ENCODE measurements at places on chromosomes 7 and 10. TPM values are rescaled to one million over a fixed set of nuclear protein-coding genes. Genes with fewer than 3 reads are reported as not detected.
A peak's percentile ranks its signal among the peaks of the same experiment; 100 is the strongest.

Gene SLK
- total RNA-seq: 48.1 TPM

DNA sequence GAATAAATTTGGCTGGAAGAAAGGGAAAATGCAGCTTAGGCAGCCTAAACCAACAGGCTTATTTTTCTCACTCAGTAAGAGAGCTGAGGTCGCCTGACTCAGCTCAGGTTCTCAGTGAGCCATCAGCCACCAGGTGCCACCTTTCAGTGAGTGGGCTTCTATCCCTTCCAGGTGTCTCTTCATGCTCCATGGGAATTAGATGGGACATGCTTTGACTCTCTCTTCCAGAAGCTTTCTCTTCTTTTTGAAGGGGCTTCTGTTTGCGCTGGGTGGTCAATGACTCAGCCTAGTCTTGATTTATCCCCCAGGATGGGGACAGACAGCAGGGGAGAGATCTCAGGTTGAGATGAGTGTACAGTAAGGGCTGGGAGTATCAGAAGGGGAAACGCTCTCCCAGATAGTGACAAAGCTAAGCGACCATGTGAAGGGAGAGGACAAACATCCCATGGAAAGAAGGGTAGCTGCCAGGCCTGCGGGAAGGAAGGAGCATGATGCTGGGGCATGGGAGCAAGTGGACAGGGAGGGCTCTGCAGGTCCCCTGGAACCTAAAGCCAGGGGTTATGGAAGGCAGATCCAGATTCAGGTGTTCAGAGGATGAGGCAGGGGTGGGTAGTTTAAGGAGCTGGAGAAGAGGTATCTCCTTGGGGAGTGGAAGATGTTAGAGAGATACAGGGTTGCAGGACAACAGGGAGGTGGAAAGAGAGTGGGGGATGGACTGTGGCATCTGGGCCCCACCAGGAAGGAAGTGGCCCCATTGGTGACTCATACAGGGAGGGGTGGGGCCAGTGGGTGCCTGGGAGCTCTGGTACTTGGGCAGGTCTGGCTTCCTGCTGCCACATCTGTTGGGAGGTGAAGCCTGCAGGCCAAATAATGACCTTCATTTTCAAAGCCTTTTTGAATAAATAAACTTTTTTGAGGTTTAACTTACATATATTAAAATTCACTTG is 32.5 kb downstream of the OGDH start:
- H3K27me3 ChIP-seq: no peaks in the 10 kb centered on the region
- peaks cover 4% of the 10 kb centered on the region for H3K36me3 ChIP-seq
- peaks cover 44% of the 10 kb centered on the region for H3K4me1 ChIP-seq
- H3K27ac ChIP-seq: peak overlapping the region; percentile 99
- peak overlapping the region; percentile 10 for H3K4me3 ChIP-seq

DNA sequence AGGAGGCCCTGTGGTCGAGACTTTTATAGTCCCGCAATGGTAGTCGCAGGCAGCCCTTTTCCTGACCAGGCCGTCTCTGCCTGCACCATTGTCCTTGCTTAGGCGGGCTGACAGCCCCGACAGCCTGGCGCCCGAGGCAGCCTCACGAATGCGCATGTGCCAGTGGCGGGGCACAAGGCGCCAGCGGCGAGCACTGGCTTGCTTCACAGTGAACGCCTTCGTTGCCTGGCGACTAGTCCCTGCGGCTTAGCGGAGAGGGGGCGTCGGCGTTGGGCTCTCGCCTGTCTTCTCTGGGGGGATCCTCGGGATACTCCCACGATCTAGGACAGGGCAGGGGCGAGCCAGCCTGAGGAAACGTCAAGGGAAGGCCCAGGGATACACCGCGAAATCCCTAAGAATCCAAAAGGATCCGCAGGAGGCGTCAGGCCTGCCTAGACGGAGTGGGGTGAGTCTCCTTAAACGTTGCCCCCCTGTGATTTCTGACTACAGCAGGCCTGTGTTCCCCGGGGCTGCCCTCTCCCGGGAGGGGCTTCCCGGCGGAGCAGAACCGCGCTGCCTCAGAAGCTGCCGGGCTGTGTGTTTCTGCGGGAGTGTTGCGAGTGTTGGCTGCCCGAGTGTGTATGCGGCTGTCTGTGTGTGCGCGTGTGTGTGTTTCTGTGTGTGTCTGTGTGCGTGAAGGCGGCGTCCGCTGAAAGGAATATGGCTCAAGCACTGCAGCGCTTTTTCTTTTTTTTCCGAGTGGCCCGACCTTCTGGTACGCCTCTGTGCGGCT is 20.5 kb upstream of the ZNF273 start:
- H3K36me3 ChIP-seq: no peaks in the 10 kb centered on the region
- peaks cover 10% of the 10 kb centered on the region for H3K27me3 ChIP-seq
- H3K27ac ChIP-seq: no peak overlapping the region
- H3K4me3 ChIP-seq: peak overlapping the region; percentile 72

- no peak overlapping the region for H3K27ac ChIP-seq
- DNase-seq: no peak
- no peaks in the 10 kb centered on the region for H3K4me1 ChIP-seq
- H3K27me3 ChIP-seq: no peaks in the 10 kb centered on the region
- no peaks in the 10 kb centered on the region for H3K36me3 ChIP-seq
These were observed 583.0 kb upstream of the COBL start for GRCh38 chr7:51899611-51900010.

- no peak overlapping the region for H3K27ac ChIP-seq
- no peaks in the 10 kb centered on the region for H3K27me3 ChIP-seq
- DNase-seq: no peak
- peaks cover 58% of the 10 kb centered on the region for H3K36me3 ChIP-seq
- no peaks in the 10 kb centered on the region for H3K4me1 ChIP-seq
These were observed 17.6 kb downstream of the NUP205 start for GRCh38 chr7:135575296-135575695.

Gene MKX
- 15.3 TPM for total RNA-seq

- H3K4me3 ChIP-seq: no peak overlapping the region
- no peaks in the 10 kb centered on the region for H3K4me1 ChIP-seq
- H3K27ac ChIP-seq: no peak overlapping the region
- H3K36me3 ChIP-seq: no peaks in the 10 kb centered on the region
- no peaks in the 10 kb centered on the region for H3K27me3 ChIP-seq
These were observed 125.0 kb downstream of the FOXP2 start for GRCh38 chr7:114539575-114539974.

Gene GSDME
- total RNA-seq: 44.5 TPM

Gene ADAM8
- 1.2 TPM for total RNA-seq

- H3K27ac ChIP-seq: no peak overlapping the region
- H3K27me3 ChIP-seq: peaks cover 45% of the 10 kb centered on the region
- H3K4me3 ChIP-seq: no peak overlapping the region
- no peaks in the 10 kb centered on the region for H3K4me1 ChIP-seq
These were observed 733 bp upstream of the RBP4 start for GRCh38 chr10:93601774-93602162.

DNA sequence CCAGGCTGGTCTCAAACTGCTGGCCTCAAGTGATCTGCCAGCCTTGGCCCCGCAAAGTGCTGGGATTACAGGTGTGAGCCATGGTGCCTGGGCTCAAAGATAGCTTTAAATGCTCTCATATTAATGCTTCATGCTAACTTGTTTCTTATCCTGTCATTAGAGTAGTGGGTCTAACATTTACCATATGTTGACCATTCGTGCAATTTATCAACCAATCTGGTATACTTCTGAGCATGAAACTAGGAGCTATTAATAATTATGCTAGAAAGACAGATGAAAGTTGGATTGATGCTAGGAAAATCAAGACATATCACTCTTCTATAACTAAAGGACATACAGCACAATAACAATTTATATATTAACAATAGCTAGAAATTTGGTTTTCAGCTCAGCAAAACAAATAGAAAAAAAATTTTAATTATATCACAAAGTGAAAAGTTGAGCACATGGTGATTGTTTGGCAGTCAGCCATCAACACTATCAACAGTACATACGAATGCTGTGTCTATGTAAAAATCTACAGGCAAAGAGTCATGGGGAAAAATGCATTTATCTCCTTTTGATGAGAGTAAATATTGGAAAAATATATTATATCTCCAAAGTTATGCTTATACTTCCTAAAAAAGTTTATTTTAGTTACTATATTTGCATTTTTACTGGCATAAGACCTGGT is 112.1 kb upstream of the ABCB5 start:
- no peaks in the 10 kb centered on the region for H3K4me1 ChIP-seq
- H3K27ac ChIP-seq: no peak overlapping the region
- no peaks in the 10 kb centered on the region for H3K27me3 ChIP-seq
- H3K4me3 ChIP-seq: no peak overlapping the region
- DNase-seq: no peak

- peaks cover 24% of the 10 kb centered on the region for H3K36me3 ChIP-seq
- H3K27me3 ChIP-seq: no peaks in the 10 kb centered on the region
- DNase-seq: peak; percentile 76
- no peak overlapping the region for H3K4me3 ChIP-seq
These were observed 8.1 kb downstream of the ZNF32 start for GRCh38 chr10:43640603-43641002.

DNA sequence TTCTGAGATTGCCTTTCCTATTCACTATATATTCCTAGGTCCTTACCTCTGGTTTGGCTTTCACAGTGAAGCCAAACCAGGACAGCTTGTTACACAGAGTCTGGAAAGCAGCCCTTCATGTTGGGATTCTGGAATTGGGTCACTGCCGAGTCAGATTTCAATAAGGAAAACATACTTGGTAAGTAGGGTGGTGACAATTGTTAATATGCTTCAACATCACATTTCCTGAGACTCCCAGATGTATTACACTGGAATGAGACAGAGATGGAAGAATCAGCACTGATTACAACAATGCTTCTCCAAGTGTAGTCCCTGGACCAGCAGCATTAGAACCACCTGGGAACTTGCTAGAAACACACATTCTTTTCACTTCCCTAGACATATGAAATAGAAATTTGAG is 268.9 kb upstream of the SEMA3C start:
- no peaks in the 10 kb centered on the region for H3K27me3 ChIP-seq
- H3K36me3 ChIP-seq: no peaks in the 10 kb centered on the region
- no peak overlapping the region for H3K27ac ChIP-seq
- H3K4me3 ChIP-seq: no peak overlapping the region
- no peak for DNase-seq

GRCh38 chr10:43372765-43373361 is 1.4 kb downstream of the FXYD4 start:
- H3K27me3 ChIP-seq: no peaks in the 10 kb centered on the region
- no peak for DNase-seq
- no peak overlapping the region for H3K4me3 ChIP-seq
- no peak overlapping the region for H3K27ac ChIP-seq

Gene UNCX
- not detected for total RNA-seq

DNA sequence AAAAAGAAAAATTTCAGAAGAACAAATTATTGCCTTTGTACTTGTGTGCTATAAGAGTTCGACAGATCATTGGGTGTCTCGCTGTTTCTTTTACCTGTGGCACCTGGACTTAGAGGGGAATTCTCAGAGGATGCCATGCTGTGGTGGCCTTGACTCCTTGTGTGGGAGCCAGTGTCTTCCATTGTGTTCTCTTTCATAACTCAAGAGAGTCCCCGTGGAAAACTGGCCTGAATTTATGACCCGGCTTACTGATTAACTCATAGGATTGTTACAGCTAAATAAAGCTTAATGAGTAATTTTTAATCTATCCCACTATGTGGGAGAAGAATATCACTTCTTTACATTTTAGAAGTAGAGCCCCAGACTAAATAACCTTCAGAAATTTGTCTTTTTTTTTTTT is 54.5 kb downstream of the UBE3C start:
- no peak for DNase-seq
- peaks cover 2% of the 10 kb centered on the region for H3K4me1 ChIP-seq
- no peak overlapping the region for H3K27ac ChIP-seq
- no peak overlapping the region for H3K4me3 ChIP-seq

DNA sequence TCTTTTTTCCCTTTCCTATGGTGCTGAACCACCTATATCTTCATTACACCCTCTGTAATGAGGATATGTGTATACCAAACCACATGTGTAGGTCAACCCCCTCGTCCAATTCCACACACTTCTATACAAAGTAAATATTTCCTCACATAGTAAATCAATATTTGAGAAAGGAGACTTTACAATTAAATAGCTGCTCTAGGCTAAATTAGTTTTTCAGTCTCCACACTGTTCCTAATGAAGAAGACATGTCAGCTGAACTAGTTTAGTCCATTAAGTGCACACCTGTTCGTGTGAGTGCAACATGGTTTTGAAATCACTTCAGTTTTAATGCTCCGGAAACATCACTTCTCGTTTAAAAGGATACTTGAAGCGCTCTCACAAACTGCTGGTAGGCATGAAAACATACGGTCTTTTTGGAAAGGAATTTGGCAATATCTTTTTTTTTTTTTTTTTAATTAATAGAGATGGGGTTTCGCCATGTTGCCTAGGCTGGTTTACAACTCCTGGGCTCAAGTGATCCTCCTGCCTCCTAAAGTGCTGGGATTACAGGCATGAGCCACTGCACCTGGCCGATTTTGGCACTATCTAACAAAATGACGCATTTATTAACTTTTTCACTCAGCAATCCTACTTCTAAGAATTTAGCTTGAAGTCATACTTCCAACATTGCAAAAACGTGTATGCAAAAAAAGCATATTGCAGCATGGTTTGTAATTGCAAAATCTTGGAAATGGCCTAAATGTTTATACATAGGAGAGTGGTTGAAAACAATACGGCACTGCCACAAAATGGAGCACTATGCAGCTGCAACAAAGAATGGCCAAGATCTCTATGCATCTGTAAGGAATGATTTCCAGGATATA is 2.1 kb upstream of the XRCC2 start:
- H3K27me3 ChIP-seq: no peaks in the 10 kb centered on the region
- no peak overlapping the region for H3K4me3 ChIP-seq
- H3K36me3 ChIP-seq: no peaks in the 10 kb centered on the region
- DNase-seq: no peak
- no peak overlapping the region for H3K27ac ChIP-seq

GRCh38 chr7:2108501-2109250 is 124.1 kb downstream of the MAD1L1 start:
- no peak for DNase-seq
- H3K36me3 ChIP-seq: no peaks in the 10 kb centered on the region
- H3K4me3 ChIP-seq: no peak overlapping the region

GRCh38 chr10:113274176-113274829 is 278.6 kb upstream of the HABP2 start:
- no peak overlapping the region for H3K4me3 ChIP-seq
- no peaks in the 10 kb centered on the region for H3K27me3 ChIP-seq
- no peaks in the 10 kb centered on the region for H3K36me3 ChIP-seq
- no peak overlapping the region for H3K27ac ChIP-seq

GRCh38 chr10:71834343-71834674 is 16.7 kb downstream of the PSAP start:
- DNase-seq: no peak
- H3K27me3 ChIP-seq: no peaks in the 10 kb centered on the region
- peaks cover 49% of the 10 kb centered on the region for H3K4me1 ChIP-seq
- peaks cover 27% of the 10 kb centered on the region for H3K36me3 ChIP-seq
- H3K27ac ChIP-seq: no peak overlapping the region
- H3K4me3 ChIP-seq: no peak overlapping the region

Gene FRAT1
- 3.8 TPM for total RNA-seq

GRCh38 chr7:143485094-143485493 is 7.4 kb downstream of the TAS2R41 start:
- no peak for DNase-seq
- H3K36me3 ChIP-seq: no peaks in the 10 kb centered on the region
- H3K27me3 ChIP-seq: no peaks in the 10 kb centered on the region
- peaks cover 6% of the 10 kb centered on the region for H3K4me1 ChIP-seq
- no peak overlapping the region for H3K27ac ChIP-seq

- no peak for DNase-seq
- H3K36me3 ChIP-seq: no peaks in the 10 kb centered on the region
- no peak overlapping the region for H3K27ac ChIP-seq
- H3K27me3 ChIP-seq: peaks cover 8% of the 10 kb centered on the region
These were observed 14.1 kb downstream of the TMEM72 start for GRCh38 chr10:44925224-44925623.

- H3K36me3 ChIP-seq: no peaks in the 10 kb centered on the region
- peaks cover 19% of the 10 kb centered on the region for H3K4me1 ChIP-seq
- H3K4me3 ChIP-seq: no peak overlapping the region
These were observed 27.3 kb upstream of the INHBA start for GRCh38 chr7:41730161-41730560.

- peaks cover 2% of the 10 kb centered on the region for H3K36me3 ChIP-seq
- H3K27ac ChIP-seq: peak overlapping the region; percentile 69
- peak overlapping the region; percentile 89 for H3K4me3 ChIP-seq
- no peak for DNase-seq
- peaks cover 14% of the 10 kb centered on the region for H3K4me1 ChIP-seq
These were observed 940 bp downstream of the NSMCE4A start for GRCh38 chr10:121974019-121974534.

Data from osteoblast (primary cell).